ENCODE measurements at places on chromosomes 16 and 17.

DNA sequence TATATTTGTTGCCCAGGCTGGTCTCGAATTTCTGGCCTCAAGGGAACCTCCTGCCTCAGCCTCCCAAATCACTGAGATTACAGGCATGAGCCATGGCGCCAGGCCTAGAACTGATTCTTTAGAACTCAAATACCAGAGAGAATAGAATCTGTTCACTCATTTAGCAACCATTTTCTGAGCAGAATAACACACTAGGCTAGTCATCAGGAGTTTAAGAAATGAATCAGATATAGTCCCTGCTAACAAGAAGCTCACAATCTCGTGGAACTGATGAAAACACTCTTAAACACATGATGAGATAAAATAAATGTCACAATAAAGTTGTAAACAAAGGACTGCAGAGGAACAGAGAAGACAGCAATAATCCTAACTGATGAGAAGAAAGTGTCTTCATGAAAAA, 55.8 kb upstream of the ADCY9 start:
- no peak for DNase-seq

DNA sequence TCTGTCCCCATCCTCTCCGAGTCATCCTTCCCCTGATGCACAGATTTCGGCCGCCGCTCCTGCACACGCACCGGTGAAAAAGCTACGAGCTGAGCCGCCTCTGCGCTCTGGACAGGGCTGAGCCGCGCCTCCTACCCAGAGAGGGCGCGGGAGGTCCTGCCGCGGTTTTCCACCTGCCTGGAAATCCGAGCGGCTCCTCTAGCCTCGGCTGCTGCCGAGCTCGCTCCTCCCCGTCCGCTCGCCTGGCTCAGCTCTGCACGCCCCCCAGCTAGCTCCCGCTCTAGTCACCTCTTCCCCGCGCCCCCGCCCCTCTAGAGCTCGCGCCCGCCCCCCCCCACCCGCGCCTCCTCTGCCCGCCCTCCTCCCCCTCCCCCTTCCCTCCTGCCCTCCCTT, 198 bp upstream of the SHISA9 start:
- DNase-seq, result no peak

- no peak for DNase-seq
These were observed 7.6 kb downstream of the TMEM92 start for GRCh38 chr17:50281739-50282401.

DNA sequence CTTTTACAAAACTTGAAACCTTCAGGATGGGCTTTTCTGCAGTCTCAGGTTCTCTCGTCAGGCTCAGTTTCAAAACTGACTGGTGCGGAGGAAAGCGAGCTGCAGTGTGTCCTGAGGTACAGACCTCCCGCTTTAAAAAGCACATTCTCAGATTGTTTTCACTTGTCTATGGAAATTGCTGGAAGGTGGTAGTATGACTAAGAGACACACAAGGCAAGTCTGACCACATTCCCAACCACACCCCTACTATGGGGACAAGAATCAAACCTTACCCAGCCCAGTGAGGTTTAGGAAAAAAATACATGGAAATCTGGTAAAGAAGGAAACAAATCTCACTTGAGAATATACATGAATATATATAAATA, 18.2 kb downstream of the SRP68 start:
- no peak for DNase-seq

GRCh38 chr16:88978608-88979346, 1.8 kb upstream of the CBFA2T3 start:
- peak; percentile 84 for DNase-seq

DNA sequence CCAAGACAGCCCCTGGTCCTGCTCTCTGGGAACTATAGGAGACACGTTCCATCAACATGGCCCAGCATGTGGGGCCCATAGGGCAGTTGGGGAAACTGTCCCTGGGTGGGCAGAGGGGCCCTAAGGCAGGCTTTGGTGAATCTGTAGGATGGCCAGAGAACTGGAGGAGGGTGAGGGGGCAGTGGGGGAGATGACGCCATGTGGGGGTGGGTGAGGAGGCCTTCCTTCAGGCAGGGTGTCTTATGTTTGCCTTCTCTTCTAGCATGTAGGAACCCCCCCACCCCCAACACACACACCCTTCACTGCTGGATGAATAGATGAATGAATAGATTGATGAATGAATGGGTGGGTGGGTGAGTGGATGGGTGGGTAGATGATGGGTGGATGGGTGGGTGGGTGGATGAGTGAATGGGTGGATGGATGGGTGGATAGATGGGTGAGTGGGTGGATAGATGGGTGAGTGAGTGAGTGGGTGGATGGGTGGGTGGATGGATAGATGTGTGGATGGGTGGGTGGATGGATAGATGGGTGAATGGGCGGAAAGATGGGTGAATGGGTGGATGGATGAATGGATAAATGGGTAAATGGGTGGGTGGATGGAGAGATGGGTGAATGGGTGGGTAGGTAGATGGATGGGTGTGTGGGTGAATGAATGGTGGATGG, 2.5 kb upstream of the CBFA2T3 start:
- DNase-seq, result no peak

- DNase-seq, result no peak
These were observed 3.9 kb downstream of the ZNF750 start for GRCh38 chr17:82835766-82836512.

GRCh38 chr16:27816561-27816960, 247.0 kb downstream of the GSG1L start:
- DNase-seq, result no peak

DNA sequence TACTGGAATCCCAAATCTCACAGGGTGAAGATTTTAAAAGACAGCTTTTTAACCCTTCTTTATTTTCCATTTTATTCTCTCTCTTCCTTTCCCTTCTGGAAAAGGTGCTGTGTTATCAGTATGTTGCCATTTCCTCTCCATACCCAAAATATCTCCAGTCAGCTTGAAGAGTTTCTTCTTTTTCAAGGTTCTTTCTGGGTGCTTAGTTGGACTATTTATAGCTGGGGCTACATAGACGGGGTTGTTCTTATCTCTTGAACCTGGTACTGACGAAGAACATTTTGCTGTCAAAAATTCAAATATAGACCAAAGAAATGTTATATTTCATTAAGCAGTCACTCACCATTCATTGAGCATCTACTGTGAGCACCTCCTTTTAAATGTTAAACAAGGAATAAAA, 48.6 kb downstream of the IST1 start:
- no peak for DNase-seq

- DNase-seq, result no peak
These were observed 18.4 kb downstream of the CARHSP1 start for GRCh38 chr16:8850279-8850885.

DNA sequence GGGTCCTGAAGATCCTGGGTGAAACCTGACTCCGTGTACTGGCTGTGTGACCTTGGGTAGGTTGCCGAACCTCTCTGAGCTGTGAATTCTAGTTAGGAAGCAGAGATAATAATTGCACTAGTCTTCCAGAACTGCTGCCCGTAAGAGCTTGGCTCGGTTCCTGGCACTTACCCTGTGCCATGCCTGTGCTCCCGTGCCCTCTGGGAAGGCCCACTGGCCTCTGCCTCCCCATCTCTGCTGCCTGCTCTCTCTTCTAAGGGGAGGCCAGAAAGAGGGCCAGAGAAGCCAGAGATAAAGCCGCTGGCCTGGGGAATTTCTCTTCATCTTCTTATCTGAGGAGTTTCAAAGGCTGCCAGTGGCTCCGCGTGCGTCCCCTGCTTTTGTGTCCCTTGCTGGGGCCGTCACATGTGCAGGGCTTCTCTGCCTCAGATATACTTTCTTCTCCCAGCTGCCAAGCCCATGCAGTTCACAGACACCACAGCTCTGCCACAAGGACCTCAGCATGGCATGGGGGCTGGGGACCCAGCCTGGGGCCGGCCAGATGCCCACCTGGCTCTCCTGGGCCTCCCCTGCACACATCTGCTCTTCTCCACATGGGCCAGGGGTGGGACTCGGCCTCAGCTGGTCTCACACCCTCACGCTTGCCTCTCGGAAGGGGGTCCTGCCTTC, 145.2 kb downstream of the SDK2 start:
- DNase-seq, result no peak

- no peak for DNase-seq
These were observed 466 bp upstream of the HSF4 start for GRCh38 chr16:67163999-67164558.

DNA sequence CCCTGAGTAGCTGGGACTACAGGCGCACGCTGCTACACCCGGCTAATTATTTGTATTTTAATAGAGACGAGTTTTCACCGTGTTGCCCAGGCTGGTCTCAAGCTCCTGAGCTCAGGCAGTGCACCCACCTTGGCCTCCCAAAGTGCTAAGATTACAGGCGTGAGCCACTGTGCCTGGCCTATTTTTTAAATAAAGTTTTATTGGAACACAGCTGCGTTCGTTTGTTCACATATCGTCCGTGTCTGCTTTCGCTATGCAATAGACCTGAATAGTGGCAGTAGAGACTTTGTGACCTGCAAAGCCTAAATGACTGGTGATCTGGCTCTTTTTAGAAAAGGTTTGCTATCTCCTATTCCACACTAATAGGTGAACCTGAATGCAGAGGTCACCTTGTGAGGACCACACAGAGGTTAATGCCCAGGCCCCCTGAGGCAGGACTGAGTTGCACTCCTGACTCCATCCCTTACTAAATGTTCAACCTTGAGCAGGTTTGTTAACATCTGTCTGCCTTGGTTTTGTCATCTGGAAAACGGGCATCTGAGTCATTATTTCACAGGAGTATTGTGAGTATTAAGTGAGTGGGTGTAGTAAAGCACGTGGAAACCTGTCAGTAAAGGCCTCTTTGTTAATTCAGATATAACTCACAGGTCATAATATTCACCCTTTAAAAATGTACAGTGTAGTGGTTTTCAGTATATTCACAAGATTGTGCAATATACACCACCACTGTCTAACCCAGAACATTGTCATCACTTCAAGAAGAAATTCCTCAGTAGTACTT, 157.5 kb upstream of the CACNG5 start:
- no peak for DNase-seq

DNA sequence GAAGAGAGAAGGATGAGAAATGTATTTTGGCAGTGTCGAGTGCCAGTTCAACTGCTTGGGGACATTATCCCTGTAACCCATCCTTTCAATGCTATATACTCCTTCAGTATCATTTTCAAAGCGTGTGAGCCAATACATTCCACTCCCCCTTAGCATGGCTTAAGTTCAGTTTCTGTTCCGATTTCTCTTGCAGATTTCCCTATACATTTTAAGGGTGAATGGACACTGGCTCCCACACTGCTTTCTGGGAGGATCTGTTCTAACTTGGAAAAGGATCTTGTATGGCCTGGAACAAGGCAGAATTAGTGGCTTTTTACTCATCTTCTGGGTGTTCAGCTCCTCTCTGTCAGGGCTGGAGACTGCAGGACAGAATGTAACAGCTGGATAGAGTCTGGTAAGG, 333.8 kb downstream of the HAPSTR1 start:
- no peak for DNase-seq

DNA sequence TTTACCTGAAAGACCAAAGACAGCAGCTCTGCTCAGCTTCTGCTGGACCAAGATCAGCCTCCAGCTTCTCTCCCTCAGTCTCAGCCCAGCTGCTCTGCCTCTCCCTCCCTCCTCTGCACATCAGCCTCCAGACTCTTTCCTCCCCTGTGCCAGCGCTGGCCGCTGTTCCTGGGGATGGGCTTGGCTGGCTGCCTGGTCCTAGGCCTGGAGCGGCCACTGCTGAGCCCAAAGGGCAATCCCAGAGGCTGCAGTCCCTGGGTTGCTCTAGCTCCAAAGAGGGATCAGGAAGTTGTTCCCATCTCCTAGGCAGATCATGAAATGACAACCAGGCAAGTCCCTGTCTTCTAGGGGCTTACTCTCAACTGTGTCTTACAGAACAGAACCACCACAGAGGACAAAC, 31.3 kb downstream of the DCUN1D3 start:
- no peak for DNase-seq

GRCh38 chr16:17470908-17471718, at the start of gene XYLT1:
Gene XYLT1, minus strand, starts transcription at chr16:17470960. Its CDS starts 164 bp downstream, at chr16:17470796.
- DNase-seq, result peak; percentile 65

- DNase-seq, result peak; percentile 37
These were observed 42.2 kb upstream of the CORO6 start for GRCh38 chr17:29664743-29665480.

DNA sequence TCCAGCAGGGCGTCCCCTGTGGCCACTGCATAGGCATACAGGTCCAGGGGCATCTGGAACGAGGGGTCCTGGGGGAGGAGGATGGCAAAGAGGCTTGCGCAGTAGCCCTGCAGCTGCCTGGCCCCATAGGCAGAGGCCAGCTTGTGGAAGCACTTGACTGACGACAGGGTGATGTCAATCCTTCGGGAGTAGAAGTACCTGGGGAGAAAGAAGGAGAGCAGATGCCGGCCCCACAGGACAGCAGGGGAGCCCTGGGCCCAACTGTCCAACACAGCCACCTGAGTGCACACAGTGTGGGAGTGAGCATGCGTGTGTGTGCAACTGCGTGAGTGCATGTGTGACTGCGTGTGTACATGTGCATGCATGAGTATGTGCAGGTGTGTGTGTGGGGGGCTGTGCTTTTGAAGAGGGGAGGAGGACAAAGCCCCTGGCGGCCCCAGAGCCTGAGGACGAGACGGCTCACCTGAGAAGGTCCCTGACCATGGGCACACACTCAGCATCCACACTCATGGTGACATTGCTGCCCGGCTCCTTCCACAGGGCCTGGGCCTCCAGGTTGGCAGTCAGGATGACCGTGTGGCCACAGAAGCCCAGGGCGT, 7.1 kb downstream of the LGALS3BP start:
- DNase-seq, result no peak

GRCh38 chr17:223723-224471, 42.4 kb upstream of the DOC2B start:
- no peak for DNase-seq

DNA sequence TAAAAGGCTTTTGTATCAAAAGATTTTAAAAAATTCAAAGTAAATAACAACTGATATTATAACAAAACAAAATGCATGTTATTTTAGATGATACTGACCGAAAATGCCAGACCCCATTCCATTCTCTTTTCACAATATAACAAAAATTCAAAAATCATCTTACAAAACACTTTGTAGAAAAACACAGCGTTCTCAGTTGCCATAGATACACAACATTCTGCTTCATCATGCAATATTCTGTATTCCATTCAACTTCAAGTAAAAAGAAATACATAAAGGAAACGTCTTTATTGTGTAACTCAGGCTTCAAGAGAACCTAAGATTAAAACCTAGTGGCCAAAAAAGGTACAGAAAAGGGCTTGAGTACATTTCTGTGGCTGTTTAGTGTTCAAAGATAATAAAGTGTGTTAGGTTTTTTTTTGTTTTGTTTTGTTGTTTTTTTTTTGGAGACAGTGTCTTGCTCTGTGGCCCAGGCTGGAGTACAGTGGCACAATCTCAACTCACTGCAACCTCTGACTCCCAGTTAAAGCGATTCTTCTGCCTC, 250.5 kb downstream of the CEP112 start:
- no peak for DNase-seq

GRCh38 chr17:43020789-43021740, 1.1 kb downstream of the VAT1 start:
- peak; percentile 57 for DNase-seq

DNA sequence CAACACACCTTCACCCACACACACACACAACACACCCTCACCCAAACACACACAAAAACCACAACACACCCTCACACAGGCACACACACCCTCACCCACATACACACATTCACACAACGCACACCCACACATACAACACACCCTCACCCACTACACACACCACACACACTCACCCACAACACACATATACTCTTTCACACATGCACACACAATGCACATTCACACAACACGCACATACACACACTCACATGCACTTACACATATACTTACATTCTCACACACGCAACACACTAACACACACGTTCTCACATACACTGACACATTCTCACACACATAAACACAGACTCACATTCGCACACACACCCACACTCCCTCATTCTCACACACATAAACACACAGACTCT, 3.8 kb downstream of the ASGR1 start:
- DNase-seq, result no peak

Measured in GM10248 (cell line).